Ascending aorta (tissue), 2 donors: ENCODE measurements at places on chromosomes 2 and 18.

- DNase-seq, result no peak
Observed at GRCh38 chr2:27024188-27024587, 8.6 kb upstream of the TMEM214 start.

DNA sequence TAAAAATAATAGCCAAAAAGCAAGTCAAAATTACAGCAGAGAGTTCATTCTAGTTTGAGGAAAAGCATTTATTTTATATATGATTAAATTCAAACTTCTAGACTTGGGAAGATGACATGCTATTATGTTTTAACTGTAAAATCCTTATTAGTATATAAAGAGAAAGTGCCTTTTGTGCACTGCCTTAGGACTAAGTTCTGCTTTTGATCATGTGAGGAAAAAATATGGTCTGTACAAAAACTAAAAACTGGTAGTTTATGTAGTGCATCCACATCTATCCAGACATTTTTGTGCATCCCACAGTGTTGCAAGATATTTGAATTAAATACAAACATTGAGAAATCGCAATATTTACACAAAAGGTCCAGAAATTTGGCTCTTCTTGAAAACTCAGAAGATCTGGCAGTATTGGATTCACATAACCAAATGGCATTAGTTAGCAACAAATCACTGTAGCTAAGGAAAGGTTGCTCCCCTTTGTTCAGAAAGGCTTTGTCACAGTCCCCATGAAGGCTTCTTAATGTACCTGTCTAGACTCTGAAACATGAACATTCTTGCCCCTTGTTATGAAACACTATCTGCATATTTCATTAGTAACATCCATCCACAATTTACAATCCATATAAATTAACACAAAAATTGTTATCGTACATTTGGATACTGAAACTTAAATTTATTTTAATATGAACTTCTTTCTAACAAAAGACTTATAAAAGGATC, 2.2 kb downstream of the MMADHC start:
- no peak for DNase-seq

DNA sequence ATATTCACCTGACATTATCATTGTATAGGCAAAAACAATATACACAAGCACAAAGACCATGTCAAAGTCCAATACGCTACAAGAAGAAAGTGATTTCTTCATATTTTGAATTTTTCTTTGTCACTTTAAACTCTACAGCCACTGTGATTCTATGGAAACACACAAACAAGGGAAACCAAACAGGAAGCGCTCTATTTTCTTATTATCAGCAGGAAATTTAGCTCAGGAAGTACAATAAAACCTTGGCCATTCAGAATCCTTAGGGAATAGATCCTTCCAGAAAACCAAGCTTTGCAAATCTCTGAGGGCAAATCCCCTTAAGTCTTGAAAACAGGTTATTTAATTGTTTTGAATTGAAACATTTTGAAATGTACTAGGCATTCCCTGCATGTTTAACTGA, 336.2 kb downstream of the EPHA4 start:
- no peak for DNase-seq

DNA sequence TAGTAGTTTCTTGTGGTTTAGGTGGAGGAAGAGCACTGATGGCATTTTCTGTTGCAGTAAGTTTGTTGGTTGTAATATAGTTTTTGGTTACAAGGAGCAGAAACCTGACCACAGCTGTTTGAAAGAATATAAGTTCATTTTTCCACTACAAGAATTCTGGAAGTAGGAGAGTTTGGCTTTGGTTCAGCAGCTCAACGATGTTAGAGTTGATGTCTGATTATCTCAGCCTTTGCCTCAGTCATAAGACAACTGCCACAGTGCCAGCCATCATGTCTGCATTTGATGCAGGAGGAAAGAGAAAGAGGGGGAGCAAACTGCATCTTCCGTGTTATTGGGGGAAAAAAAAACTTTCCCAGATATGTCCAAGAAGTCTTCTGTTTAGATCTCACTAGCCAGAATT, 119.1 kb downstream of the LYPD1 start:
- no peak for DNase-seq

- DNase-seq, result no peak
Observed at GRCh38 chr2:69577467-69578197, 65.9 kb downstream of the AAK1 start.

GRCh38 chr2:142478206-142478605, 347.4 kb upstream of the LRP1B start:
- no peak for DNase-seq

DNA sequence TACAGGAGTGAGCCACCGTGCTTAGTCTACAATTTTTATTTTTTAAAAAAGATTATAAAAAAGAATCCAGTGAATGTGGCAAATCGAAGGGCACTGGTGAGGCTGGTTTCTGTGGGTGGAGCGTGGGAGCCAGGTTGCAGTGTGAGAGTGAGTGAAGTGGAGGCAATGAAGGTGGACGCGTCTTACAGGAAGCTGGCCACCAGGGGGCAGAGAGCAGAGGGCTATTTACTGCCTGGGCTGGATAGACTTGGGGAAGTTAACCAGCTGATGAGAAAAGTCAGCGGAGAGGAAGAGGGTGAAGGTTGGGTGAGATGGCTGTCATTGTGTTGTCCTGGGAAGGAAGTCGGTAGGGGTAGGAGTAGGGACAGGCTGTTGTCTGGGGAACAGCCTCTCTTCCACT, 6.8 kb downstream of the SCTR start:
- DNase-seq, result peak; percentile 66

DNA sequence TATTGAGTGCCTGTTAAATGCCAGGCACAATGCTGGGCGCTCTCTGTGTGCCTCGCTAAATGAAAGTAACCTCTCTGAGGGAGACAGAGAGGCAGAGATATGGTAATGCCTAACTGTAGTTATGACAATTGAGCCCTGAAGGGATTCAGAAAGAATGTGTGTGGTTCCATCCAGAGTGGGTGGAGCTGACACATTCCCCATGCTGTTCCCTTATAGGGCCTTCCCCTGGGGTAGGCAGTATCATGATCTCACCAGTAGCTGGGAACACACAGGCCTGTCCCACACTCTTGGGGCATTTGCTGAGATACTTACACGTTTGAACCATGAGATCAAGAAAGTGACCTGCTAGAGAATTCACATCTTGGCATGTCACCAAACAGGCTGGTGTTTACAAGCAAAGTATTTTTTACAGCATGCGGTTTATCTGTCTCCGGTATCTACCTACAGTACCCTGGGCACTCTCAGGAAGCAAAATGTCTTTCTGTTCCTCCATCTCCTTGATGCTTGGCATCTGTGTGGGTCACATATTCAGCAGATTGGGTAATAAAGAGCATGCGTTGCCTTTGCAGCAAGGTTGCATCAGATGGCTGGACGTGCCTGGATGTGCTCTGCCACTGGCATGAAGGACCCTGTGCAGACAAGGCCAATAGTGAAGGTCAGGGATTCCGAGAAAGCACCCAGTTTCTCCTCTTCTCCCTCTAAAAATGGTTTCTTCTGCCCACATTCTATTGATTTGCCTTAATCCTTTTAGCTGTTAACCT, 9.4 kb downstream of the CTIF start:
- DNase-seq, result no peak

DNA sequence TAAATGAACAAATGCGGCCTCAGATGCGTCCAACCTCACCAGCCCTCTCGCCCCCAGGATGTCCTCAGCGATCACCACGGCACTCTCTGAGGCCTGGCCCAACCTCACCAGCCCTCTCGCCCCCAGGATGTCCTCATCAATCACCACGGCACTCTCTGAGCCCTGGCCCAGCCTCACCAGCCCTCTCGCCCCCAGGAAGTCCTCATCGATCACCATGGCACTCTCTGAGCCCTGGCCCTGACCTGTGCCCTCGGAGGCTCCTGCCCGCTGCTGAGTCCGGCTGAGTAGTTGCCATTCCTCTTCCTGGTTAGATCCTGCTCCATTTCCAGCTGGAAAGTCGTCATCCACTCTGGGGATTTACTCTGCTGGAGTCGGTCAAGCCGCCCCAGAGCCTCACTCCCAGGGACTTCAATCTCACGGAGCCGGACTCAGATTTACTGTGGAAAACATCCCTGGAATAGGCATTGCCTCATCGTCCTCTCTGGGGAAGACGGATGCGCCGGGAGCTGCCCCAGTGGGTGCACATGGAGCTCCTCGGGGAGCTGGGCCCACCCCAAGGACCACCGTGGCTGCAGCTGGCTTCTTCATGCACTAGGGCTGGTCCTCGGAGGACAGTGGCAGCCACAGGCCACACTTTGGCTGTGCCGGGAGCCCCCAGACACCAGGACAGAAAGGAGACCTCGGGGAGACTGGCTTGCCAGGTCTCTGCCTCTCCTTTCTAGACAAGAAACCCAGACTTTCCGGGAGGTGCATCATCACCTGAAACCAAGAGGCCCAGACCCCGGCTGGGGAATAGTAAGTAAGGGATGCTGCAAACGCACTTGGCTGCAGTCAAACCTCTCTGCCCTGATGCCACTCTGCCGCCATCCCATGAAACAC, 230.6 kb downstream of the EIPR1 start:
- DNase-seq, result no peak

DNA sequence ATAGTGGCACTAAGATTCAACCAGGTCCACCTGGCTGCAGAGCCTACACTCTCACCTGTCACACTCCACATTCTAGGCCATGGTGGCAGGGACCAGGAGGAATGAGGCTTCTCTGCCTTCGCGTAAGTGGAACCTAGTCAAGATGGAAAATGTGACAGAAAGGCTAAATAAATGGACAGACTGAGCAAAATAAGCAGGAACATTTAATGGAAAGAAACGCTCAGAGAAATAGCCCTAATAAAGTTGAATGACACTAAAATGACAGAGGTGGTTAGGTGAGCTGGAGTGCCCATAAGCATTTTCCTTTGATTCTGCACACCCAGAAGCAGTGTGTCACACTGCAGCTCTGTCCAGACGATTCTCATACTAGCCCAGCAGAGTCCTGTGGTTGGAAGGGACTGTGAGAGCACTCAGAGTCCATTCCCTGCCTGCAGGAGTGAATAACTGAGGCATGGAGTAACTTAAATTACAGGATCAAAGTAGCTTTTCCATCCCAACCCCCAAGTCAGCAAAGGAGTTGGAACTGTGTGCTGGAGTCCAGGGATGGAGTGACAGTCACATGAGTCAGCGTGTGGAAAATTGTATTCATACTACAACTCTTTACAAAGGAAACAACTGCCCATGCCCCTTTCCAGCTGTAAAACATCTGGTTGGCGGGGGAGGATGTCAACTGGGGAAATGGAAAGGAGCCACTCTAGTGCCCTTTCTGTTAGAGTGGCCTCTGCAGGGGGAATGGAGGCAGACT, 105.4 kb upstream of the LGALSL start:
- DNase-seq, result no peak

DNA sequence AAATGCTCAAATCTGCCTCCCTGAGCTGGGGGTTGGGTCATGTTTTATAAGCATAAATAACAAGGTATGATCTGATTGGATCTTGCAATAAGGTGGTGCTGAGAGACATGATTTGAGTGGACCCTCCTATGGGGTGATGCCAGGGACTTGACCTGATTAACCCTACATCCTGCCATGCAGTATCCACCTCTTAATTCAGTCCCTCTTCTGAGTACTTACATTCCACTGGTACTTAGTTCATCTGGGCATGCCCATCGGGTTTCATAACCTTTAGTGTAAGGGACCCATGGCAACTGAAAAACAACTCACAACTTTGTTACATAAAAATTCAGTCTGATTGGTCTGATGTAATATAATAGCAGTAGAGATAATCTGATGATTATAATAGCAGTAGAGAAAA, 397.9 kb upstream of the HNMT start:
- DNase-seq, result no peak

- DNase-seq, result no peak
Observed at GRCh38 chr2:138910427-138910826, 130.2 kb upstream of the NXPH2 start.

DNA sequence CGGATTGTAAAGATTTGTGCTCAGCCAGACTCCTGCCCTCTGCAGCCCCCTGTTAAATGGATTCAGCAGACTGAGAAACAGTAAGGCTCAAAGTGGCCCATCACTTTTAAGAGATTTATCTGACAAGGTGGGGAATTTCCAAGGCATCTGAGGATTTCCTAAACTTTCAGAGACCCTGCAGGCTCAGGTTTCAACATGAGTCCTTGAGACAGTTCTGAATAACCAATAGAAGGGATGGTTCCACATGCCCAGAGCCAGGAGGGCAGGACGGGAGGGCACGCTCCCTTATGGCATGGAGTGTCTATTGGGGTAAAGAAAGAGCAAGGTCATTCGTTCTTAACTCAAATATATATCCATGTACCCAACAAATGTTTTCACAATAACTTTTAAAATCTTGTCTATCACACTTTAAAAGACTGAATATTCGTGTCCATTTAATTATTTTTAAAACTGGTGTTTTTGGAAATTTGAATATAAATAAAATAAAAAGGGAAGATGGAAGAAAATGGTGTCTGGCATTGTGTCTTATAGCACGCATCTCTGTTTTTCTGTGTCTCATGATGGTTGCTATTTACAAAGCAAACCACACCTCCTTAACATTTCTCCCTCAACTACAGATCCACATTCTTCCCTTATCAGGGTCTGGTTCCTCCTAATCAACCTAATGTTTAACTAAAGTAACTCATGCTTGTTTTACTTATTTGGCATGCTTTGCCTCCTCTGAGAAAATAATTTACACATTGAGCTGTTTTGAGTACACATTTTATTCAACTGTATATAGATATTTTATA, 56.0 kb upstream of the DSG1 start:
- no peak for DNase-seq

DNA sequence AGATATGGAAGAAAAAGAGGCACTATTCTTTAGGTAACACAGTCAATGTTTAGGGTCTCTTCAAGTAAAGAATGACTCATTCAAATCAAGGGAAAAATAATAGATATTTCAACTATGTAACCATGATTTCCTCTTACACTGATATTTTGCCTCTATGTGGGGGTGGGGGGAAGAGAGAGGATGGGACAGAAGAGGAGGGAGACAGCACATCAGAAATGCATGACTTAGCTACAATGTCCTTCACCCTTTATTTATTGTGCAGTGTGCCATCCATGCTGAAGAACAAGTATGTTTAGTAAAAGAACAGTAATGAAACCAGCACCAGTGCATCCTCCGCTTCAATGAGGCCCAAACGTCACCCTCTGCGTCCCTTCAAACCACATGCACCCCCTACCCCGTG, 204.8 kb downstream of the HDAC4 start:
- no peak for DNase-seq

GRCh38 chr2:218419630-218420216, 800 bp downstream of the VIL1 start:
- no peak for DNase-seq

GRCh38 chr18:79634186-79634585, 45.4 kb upstream of the CTDP1 start:
- DNase-seq, result no peak
